ENCODE measurements at places on chromosomes 5 and 9. TPM values are rescaled to one million over a fixed set of nuclear protein-coding genes. Genes with fewer than 3 reads are reported as not detected.

The LCNL1 gene
- not detected for total RNA-seq

GRCh38 chr5:141680751-141681201 is 1.3 kb downstream of the ARAP3 start:
- DNase-seq = peak; percentile 40

The ABLIM3 gene
- 2.3 TPM for total RNA-seq

The IL3 gene
- 0.25 TPM for total RNA-seq

Measured in colonic mucosa (tissue), 4 donors.